Left renal pelvis (tissue), 4 donors: ENCODE measurements at places on chromosomes 6 and 20.

- DNase-seq = peak; percentile 47
Observed at GRCh38 chr20:32091888-32092346, 17.6 kb upstream of the TM9SF4 start.

DNA sequence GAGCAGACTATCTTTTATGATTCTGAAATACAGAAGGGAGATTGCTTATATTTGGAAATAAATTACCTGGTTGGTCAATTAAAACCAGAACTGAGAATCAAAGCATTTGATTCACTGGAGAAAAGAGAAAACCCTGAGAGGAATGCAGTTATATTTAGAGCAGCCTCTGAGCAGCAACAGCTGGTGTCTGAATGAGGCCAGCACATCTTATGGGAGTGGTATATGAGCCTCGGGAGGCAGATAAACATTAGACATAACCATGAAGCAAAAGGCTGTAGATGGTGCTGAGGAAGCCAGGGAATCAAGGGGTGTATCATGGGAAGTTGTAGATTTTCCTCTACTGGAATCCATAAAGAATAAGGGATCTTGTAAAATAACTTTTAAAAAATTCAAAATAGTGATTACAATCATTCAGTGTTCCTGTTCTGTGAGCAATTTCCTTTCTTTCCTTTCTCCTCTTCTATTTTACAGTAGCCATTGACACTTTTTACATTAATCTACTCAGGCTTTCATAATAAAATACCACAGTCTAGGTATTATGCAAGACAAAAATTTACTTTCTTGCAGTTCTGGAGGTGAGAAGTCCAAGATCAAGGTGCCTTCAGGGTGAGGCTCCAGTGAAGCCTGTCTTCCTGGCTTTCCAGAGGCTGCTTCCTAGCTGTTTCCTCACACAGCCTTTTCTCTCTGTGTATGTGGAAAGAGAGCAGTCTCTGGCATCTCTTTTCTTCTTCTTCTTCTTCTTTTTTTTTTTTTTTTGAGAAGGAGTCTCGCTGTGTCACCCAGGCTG lies 32.8 kb upstream of the ENPP5 start:
- peak; percentile 24 for DNase-seq

DNA sequence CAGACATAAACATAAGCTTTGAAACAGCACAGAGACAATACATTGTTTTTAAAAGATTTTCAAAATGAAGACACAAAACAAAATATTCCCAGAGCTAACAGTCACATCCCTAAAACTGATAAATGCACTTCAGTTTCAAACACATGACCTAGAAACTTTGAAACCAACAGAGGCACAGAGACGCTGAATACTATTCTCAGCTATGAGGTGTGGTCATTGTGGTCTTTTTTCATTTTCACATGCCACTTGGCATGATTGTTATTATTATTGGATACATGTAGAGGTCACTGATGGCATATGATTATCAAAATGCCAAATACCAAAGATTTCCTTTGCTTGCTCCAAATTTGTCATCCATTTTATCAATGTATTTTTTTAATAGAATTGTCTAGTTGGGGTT lies 306.9 kb downstream of the QKI start:
- no peak for DNase-seq

GRCh38 chr20:17683218-17684076 lies 1.4 kb upstream of the RRBP1 start:
- DNase-seq = no peak

GRCh38 chr6:87333591-87334181 lies 4.6 kb upstream of the GJB7 start:
- no peak for DNase-seq

DNA sequence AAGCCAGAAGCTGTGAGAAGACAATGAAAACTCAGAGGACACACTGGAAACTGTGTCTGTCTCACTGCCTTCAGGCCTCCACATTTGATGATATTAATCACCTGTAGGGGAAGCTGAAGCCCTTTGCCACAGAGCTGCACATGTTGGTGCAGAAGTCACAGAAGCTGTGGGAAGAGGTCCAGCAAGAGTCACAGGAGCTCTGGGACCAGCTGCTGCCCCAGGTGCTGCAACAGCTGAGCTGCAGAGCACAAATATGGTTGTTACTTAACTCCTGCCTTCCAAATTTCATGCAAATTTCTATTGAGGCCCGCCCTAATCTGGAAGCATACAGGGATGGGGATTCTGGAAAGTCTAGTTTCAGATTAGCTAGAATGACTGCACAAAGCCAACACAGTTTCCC lies 169.3 kb downstream of the OGFRL1 start:
- DNase-seq = no peak
